Small intestine (tissue), 16 donors: ENCODE measurements at places on chromosomes 12 and 14. TPM values are rescaled to one million over a fixed set of nuclear protein-coding genes. Genes with fewer than 3 reads are reported as not detected.

Gene ADGRD1
- 9.3 TPM for polyA plus RNA-seq

Gene TEX52
- polyA plus RNA-seq, result 2.5 TPM

Gene BDKRB1
- polyA plus RNA-seq, result 1.1 TPM

Gene MSI1
- polyA plus RNA-seq, result 0.54 TPM

Gene IKBIP
- 2.7 TPM for polyA plus RNA-seq

Gene HOTAIR
- not detected for polyA plus RNA-seq

Gene SEC23A
- polyA plus RNA-seq, result 26.9 TPM

Gene RTN1
- polyA plus RNA-seq, result 1.9 TPM

Gene TAS2R31
- polyA plus RNA-seq, result 0.16 TPM

Gene TCL1B
- polyA plus RNA-seq, result 0.06 TPM

Gene KRT72
- 9.8 TPM for polyA plus RNA-seq

Gene METTL1
- 16.7 TPM for polyA plus RNA-seq

Gene ART4
- polyA plus RNA-seq, result not detected

Gene CLEC9A
- 0.12 TPM for polyA plus RNA-seq

Gene TUBA1A
- polyA plus RNA-seq, result 158 TPM

Gene TAMALIN
- polyA plus RNA-seq, result 6.9 TPM

Gene AMN
- polyA plus RNA-seq, result 71.0 TPM

Gene BEGAIN
- 1.3 TPM for polyA plus RNA-seq

Gene LRTM2
- polyA plus RNA-seq, result 0.03 TPM

Gene PTPRO
- 0.81 TPM for polyA plus RNA-seq

Gene KRT76
- polyA plus RNA-seq, result not detected

Gene SOAT2
- 77.4 TPM for polyA plus RNA-seq

Gene IL23A
- polyA plus RNA-seq, result not detected

Gene ZNF84
- 5.6 TPM for polyA plus RNA-seq
